Stimulated activated CD4-positive, alpha-beta T cell treated with anti-CD3 and anti-CD28 coated beads, Interleukin-15, amount 100 ng/mL, for 48 hours (primary cell): ENCODE measurements at places on chromosomes 7 and 10.

GRCh38 chr7:31370609-31371008, 30.1 kb upstream of the NEUROD6 start:
- DNase-seq = no peak

GRCh38 chr7:47635091-47636080, 53.5 kb upstream of the TNS3 start:
- no peak for DNase-seq

GRCh38 chr7:3246127-3246526, 54.9 kb upstream of the SDK1 start:
- no peak for DNase-seq

- DNase-seq = no peak
These were observed 88.0 kb downstream of the TMEM178B start for GRCh38 chr7:141161550-141162535.

GRCh38 chr7:70171369-70171920, 573.2 kb downstream of the AUTS2 start:
- DNase-seq = no peak

DNA sequence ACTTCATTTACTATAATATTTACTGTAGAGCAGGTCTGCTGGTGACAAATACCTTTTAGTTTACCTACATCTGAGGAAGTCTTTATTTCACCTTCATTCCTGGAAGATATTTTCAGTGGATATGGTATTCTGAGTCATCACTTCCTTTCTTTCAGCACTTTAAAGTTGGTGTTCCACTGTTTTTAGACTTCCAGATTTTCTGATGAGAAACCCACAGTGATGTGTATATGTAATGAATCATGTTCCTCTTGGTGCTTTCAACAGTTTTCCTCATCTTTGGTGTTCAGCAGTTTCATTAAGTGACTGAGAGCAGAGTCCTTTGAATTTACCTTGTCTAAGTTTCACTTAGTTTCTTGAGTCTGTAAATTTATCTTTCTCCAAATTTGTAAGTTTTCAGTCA, 36.4 kb downstream of the COPG2 start:
- DNase-seq = no peak

DNA sequence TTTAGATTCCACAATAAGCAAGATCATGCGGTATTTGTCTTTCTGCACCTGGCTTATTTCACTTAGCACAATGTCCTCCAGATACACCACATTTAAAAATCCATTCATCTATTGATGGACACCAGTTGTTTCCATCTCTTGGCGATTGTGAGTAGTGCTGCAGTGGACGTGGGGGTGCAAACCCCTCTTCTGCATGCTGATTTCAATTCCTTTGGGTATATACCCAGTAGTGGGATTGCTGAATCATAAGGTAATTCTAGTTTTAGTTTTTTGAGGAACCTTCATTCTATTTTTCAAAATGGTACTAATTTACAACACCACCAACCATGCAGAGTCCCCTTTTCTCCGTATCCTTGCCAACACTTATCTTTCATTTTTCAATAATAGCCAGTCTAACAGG, 2.0 kb upstream of the ASB10 start:
- DNase-seq = no peak

- no peak for DNase-seq
These were observed 44.8 kb downstream of the CAMK2B start for GRCh38 chr7:44280636-44280992.

DNA sequence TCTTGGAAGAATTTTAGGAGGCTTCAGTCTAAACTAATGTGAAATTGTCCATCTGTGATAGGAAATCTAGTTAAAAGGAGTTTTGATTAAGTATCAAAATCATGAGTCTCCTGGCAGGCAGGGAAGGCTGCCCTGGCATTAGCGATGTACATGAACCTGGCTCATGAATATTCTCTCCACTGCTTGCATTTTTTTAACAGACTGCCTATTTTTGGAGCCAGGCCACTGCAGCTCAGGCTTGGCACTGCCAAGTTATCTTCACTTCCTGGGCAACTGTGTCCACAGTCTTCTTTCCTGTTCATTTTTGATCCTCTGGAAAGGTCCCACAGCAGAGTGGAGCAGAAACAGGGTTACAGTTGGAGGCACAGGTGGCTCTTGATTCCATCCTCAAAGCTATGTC, 7.0 kb downstream of the GPR26 start:
- no peak for DNase-seq

GRCh38 chr10:113067501-113067900, 117.5 kb downstream of the TCF7L2 start:
- no peak for DNase-seq

GRCh38 chr7:157228864-157229422, 90.2 kb downstream of the UBE3C start:
- DNase-seq = no peak

DNA sequence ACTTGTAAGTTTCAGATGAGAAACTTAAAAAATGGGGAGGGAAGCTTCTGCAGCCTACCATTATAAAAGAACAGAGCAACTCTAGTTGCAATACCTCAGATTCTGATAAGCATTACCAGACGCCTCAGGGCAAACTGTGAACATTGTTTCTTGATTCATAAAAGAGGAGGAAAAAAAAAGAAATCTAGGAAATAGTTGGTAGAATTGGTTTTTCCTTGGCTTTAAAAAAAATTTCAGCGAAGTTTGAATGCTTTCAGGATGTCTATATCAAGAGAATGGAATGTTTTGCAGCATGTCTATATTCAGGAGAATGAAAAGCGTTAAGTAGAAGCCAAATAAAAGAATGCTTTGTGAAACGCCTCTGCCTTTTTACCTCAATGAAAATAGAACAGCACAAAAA, 17.5 kb upstream of the ANLN start:
- no peak for DNase-seq

DNA sequence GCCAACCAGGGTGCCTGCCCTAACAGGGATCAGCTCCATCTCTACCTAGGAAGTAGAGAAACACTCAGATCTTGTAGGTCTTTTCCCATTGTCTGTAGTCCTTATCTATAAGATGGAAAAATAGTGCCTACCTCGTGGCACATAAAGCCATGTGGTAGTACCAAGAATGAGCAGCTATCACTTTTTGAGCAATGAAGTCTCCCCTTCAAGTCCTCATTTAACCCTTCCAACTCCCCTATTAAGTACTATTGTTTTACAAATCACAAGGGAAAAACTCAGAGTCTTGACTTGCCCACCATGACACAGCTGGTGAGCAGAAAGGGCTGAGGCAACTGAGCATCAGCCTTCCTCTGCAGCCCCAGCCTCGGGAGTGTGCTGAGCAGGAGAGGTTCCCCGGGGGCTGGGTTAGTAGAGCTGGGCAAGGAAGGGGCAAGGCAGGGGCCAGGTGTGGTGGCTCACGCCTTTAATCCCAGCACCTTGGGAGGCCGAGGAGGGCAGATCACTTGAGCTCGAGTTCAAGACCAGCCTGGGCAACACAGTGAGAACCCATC, 3.3 kb downstream of the FRAT2 start:
- DNase-seq = no peak

GRCh38 chr7:1558841-1559625, 3.0 kb upstream of the TMEM184A start:
- DNase-seq = no peak

DNA sequence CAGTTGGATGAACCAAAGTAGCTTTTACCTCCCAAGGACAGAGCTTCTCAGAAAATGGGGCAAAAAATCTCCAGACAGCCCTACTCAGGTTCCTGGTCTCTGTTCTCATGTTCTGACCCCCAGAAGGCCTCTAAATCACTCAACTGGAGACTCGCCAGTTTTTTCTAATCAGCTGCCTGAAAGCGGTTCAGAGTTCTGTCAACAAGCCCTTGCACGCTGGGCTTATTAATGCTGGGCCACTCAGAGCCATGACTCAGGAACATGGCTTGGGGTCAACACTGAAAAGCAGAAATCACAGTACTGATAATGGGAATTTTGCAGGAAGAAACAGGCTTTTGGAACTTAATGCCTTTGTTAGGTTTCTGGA, 15.3 kb downstream of the ECHDC3 start:
- DNase-seq = no peak

GRCh38 chr10:101759309-101760247, 16.3 kb downstream of the FGF8 start:
- DNase-seq = no peak

DNA sequence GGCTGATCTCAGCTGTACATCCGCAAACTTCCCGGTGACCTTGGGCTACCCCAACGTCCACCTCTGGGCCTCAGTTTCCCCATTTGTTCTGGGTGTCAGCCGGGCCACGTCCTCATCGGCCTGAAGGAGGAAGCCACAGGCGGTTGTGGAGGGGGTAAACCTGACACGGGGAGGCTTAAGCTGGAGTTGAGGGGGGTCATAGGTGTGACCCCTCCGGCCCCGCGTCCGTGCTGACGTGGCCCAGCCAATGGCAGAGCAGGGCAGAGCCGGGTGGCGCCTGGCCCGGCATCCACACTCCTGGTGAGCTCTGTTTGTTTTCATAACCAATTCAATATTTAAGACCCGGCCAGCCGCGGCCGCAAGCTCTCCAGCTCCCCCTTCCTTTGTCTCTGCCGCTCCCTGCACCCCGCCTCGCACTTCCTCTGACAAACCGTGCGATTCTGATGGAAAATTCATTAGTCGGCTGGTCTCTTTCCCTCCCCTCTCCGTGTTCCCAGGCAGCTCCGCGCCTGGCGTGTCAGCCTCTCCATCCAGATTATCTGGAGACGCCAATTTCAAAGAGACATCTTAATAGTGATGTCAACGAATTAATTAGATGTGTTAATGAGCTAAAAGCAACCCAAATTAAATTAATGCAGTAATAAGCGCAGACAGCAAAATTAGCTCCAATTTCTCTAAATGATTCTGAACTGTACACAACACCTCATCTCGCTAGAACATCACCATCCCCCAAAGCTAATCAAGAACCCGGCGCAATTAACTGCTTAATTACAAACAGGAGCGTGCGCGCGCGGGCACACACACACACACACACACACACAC, 55.4 kb downstream of the MICALL2 start:
- no peak for DNase-seq

DNA sequence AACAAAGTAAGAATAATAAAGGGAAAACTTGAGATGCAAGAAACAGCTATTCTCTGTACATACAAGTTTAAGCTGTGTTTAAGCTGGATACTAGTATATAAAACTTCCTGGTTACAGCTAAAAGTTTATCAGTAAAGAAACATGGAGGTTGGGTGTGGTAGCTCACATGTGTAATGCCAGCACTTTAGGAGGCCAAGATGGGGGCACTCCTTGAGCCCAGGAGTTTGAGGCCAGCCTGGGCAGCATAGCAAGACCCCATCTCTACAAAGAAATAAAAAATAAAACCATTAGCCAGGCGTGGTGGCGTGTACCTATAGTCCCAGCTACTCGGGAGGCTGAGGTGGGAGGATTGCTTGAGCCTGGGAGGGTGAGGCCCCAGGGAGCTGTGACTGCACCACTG, 3.2 kb downstream of the RSU1 start:
- no peak for DNase-seq

DNA sequence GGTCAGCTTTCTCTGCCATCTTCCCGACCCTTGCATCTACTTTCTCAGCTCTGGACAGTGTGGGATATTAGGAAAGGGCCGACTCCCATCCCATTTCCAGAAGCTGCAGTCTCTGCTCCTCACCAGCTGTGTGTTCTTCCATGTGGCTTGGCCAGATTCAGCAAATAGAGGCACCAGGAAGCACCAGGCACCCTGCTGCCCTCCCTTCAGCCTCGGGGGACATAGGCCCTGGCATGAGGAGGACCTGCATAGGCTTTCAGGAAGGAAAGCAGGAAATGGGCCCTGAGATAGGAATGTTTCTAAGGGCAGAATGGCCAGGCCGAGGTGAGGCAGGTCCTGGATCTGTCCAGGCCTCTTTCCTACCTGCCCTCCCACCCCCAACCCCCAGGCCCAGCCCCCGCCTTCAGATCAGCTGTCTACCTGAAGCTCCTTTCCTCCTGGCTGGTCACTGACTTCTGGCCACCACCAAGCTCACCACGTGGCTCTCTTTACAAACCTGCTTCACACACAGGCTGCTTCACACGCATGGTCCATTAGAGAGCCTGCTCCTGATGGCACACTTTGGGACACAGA, 27.5 kb upstream of the PURB start:
- DNase-seq = no peak

DNA sequence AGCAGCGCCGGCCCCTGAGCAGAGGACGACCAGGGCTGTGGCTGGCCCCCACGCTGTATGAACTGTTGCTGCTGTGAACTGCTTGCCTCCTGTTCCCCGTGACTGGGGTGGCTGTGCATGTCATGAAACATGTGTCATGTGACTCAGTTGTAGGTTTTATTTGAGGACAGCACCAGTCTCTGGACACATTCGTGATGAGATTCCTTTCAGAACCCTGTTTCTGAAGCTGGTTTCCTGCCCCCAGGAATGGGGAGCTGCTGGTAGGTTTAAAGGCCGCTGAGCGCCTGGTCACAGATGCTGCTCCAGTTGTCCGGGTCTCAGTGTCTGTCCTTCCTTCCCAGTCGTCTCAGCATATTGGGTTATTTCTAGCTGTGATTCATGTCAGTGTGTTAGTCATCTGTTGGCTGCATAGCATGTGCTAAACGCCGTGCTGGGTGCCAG, 79.1 kb upstream of the PPIF start:
- no peak for DNase-seq

- DNase-seq = no peak
These were observed 86.6 kb downstream of the ABLIM1 start for GRCh38 chr10:114571316-114571999.

GRCh38 chr10:4546500-4546899, 279.5 kb upstream of the AKR1E2 start:
- peak; percentile 11 for DNase-seq

DNA sequence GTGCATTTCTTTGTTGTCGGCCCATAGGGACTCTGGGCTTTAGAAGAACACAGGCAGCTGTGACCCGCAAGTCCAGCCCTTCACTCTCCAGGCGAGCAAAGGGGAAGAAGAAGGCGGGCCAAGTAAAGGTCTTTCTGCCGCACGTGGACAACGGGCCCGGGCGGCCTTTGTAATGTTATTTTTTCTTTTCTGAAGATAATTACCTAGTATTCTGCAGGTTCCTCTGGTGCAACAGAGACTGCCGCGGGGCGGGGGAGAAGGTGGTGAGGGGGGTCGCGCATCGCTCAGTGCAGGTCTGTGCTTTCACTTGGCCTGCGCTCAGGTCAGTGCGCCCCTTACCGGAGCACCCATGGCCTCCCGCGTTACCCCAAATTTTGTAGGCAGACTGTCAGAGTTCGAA, 7.1 kb upstream of the TBX20 start:
- DNase-seq = no peak

DNA sequence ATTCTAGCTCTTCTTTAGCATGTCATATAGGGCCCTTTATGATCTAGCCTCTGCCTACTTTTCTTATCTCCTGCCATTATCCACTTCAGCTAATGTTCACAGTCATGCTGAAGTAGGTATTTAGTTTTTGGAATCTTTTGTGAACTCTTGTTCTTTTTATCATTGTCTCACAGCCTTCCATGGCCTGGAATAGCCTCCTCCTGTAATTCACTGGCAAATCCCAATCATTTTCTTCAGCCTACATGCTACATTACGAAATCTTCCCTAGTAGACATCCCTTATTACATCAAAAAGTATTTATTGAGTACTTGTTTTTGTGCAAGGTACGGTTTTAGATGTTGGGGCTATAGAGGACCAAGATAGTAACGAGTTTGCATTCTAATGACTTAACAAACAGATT, 3.4 kb upstream of the KIF20B start:
- DNase-seq = no peak

- DNase-seq = no peak
These were observed 455.0 kb downstream of the CCSER2 start for GRCh38 chr10:84783386-84783785.

- peak; percentile 19 for DNase-seq
These were observed 8.4 kb upstream of the RBM28 start for GRCh38 chr7:128352153-128352537.

GRCh38 chr7:45082031-45082830, 6.5 kb downstream of the NACAD start:
- DNase-seq = no peak
